ENCODE measurements at places on chromosomes 6 and 20.

DNA sequence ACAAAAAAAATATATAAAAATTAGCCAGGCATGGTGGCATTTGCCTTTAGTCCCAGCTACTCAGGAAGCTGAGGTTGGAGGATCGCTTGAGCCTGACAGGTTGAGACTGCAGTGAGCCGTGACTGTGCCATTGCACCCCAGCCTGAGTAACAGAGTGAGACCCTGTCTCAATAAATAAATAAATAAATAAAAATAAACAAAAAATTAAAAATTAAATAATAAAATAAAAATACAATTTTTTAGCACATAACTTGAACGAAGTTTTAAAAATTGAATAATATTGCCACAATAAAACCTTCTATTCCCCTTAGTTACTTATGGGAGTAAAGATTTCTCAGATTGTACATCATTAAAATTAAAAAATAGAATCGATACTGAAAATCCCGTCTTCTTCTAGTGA, 29.2 kb upstream of the CGA start:
- no peak for DNase-seq

DNA sequence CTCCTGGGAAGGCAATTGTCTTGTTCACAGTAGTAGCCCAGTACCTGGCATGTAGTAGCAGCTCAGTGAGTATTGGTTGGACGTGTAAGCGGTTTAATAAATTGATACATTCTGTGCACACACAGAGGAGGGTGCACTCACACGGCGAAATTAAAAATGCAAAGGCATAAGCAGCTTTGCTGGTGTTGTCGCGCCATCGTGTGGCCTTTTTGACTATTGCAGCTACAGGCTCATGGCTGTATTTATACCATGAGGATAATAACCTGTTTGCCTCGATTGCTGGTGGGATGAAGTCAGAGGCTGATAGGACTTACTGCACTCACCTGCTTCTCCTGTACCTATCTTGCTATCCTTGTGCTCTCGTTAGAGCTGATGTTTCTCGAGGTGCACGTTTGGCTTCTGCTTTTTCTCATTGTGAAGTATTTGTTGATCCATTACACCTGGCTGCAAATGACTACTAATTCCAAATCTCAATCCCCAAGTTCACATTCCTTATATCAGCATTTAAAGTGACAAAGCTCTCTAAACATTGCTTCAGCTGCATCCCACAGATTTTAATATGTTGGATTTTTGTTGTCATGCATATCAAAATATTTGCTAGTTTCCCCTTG, 61.5 kb downstream of the TBXT start:
- peak; percentile 51 for DNase-seq

DNA sequence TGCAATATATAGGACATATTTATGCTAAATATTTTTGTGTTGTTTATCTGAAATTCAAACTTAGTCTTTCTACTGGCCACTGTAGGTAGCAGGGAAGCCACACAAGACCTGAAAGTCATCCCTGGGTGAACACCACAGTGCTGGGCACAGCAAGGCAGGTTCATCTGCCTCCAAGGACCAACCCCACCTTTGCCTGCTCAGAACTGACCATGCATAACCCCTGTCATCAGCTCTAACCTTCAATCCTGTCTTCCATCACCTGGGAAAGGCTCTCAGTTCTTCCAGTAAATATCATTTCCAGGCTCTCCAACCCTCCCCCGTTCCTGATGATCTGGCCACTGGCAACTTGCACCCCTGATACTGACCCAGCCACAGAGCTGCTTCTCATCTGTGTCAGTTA, 32.7 kb upstream of the CST7 start:
- no peak for DNase-seq

- DNase-seq: no peak
Measured at GRCh38 chr6:7784706-7785105, 58.8 kb downstream of the BMP6 start.

DNA sequence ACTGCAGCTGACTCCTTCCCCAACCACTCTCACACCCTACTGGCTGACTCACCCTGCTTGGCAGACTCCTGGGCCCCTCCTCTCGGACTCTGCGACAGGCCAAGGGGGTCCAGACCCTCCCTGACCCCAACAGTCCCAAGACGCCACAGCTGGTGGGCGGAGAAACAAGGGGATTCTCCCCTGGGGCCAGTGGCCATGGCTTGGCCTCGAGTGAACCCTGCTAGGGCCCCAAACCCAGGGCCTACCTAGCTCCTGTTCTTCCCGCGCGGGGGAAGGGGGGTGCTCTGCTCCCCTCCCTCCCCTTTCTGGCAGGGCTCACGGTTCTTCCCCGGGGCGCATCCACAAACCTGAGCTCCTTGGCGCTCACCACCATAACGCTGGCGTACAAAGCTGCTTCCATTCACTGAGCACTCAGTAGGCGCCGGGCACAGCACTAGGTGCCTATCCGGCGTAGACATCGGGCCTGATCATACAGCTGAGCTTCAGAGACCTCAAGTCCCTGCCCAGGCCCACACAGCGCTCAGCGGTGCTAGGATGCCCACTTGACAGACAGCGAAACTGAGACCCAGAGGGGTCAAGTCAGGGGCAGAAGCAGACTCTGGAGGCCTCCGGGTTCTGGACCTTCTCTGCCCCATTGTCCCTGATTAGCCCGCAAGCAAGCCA, 597 bp downstream of the ADA start:
- DNase-seq: no peak

- peak; percentile 66 for DNase-seq
Measured at GRCh38 chr20:17969884-17970409, 1.1 kb downstream of the MGME1 start.

GRCh38 chr20:62458275-62459251, 17.2 kb downstream of the GATA5 start:
- no peak for DNase-seq

- no peak for DNase-seq
Measured at GRCh38 chr20:19274412-19275015, 62.1 kb downstream of the SLC24A3 start.

DNA sequence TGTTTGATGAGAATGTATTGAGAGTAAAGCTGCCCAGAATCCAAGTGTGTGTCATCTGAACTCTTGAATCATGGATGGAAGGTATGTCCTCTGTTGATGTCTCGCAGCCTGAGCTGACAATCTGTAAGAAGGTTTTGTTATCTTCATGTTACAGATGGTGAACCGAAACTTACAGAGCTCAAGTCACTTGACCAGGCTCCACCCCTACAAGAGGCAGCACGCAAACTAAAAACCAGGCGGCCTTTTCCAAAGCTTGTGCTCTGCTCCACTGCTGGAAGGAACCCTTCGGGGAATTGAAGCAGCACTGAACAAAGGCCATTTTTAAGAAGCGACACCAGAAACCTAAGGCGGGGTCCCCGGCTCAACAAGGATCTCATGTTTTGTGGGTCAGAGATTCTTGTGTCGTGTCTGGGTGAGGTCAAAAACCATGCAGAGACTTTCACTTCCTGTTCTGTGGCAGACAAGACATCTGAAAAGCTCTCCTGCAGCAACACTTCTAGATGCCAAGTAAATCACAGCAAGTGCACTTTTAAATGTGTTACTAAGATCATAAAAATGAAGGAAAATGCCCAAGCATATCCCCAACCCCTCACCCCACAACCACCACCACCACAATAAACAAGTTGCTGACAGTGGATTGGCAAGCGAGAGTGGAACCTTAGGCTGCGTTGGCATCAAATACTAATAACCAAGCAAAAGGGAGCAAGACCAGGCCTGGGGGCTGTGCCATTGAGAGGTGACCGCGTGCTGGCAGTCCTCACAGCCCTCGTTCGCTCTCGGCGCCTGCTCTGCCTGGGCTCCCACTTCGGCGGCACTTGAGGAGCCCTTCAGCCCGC, 27.3 kb downstream of the NQO2 start:
- peak; percentile 45 for DNase-seq

GRCh38 chr20:62623488-62624324, 18.6 kb upstream of the SLCO4A1 start:
- no peak for DNase-seq

GRCh38 chr6:21586300-21586699, 7.3 kb upstream of the SOX4 start:
- no peak for DNase-seq

GRCh38 chr6:5989141-5989723, 17.5 kb downstream of the NRN1 start:
- DNase-seq: peak; percentile 33

GRCh38 chr20:41330343-41330720, 10.3 kb upstream of the LPIN3 start:
- DNase-seq: no peak

- DNase-seq: no peak
Measured at GRCh38 chr6:46773201-46773855, 19.9 kb upstream of the MEP1A start.
